HEK293T (cell line): ENCODE measurements at places on chromosomes 1 and 21.

- no peak for DNase-seq
These were observed 16.2 kb downstream of the TTC39A start for GRCh38 chr1:51313961-51314777.

DNA sequence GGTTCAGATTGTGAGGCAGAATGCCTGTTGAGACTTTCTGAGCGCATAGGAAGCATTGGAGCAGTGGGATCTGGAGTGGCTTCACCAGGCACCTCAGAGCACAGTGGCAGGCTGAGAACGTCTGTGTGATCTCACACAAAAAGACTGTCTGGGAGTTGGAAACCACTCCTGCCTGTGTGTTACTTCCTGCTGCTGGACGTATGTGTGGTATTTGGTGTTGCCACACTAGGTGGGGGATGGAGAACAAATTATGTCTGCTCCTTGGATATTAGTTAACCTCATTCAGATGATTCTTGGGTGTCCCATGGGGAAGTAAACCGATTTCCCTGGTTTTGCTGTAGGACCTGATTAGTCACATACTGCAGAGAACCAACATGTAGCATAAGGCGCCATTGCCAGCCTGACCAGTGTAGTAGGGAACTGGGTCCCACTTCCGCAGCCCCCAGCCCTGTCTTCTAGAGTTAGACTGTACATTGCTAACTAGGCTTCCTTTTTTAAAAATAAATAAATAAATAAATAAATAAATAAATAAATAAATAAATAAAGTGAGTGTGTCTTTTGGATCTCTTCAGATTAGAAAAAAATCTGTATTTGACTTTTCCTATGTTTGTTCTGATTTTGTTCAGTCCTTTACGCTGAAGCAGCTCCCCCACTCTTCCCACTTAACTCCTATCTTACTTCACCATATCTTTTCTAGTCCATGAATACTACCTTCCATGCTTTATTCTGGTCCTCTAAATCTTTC is 26.9 kb downstream of the UCK2 start:
- no peak for DNase-seq

GRCh38 chr1:116942344-116942743 is 32.6 kb downstream of the PTGFRN start:
- no peak for DNase-seq

DNA sequence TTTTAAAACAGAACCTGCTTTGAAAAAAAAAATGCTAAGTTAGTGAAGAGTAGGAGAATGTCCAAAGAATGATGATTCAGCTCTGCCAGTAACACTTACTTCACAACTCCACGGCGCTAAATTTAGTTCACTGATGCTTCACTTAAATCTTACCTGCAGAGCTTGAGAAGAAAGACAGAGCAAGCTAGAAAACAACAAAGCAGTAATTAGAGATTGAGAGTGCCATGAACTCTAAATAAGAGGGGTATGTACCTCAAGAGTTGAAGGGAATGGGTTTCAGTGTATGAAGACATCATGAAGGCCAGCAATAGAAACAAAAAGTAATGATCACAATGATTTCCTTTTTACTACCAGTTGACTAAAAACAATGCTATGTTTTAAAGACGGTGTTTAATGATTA is 32.8 kb downstream of the EPRS1 start:
- no peak for DNase-seq

- DNase-seq: no peak
These were observed 148.3 kb downstream of the MATN1 start for GRCh38 chr1:30575066-30575465.

- no peak for DNase-seq
These were observed 8.7 kb downstream of the C1orf74 start for GRCh38 chr1:209775678-209776077.

DNA sequence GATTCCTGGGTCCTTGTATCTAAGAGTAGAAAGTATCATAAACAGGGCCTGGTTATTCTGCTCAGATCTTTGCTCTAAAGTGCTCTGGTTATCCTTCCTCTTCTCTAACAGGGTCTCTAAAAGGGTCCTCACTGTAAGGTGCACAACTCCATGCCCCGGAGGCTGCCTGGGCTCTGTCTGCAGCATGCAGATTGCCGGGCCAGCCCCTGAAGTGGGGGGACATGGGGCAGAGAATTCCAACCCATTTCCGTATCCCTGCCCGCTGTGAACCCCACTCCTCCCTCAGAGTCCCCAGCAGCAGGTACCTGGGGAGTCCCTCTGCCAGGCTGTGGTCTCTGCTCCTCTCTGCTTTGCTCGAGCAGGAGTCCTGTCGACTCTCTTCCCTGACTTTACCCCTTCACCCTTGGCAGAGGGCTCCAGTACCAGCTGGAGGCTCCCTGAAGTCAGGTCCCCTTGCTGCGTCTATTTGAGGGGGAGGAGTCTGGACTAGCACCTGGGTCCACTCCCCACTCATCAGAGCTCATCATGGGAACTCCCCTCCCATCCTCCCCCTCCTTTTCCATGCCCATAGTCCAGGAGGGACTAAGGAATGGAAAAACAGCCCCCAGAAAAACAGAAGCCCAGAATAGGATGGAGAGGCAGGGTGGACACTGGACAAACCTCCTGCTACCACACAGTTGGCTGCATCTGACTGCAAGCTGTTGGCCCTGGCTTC is 12.1 kb downstream of the BLACAT1 start:
- DNase-seq: no peak

GRCh38 chr1:188906921-188907641 is 1570.6 kb downstream of the BRINP3 start:
- no peak for DNase-seq

DNA sequence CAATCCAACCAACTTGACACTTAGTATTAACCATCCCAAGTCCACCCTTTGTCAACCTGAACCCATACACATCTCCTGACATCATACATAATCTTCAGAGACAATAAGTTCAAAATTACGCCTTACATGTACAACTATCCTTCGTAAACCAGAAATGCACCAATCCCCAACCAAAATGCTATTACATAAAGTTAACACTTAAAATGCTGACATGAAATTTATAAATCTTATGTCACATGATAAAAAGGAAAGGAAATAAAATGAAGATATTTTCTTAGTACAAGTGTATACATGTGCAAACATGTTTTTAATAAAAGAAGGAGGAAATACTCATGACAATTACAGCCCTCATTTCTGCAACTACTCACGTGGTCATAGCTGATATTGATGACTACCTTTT is 95.0 kb downstream of the FCRL5 start:
- no peak for DNase-seq

- DNase-seq: no peak
These were observed 21.3 kb upstream of the GNPAT start for GRCh38 chr1:231219422-231220401.

- DNase-seq: no peak
These were observed 144.1 kb downstream of the TRABD2B start for GRCh38 chr1:47853059-47853458.
